ENCODE measurements at places on chromosomes 4 and X.
A peak's percentile ranks its signal among the peaks of the same experiment; 100 is the strongest.

GRCh38 chr4:184096561-184097240 lies 121.0 kb downstream of the ENPP6 start:
- DNase-seq = no peak

GRCh38 chrX:151780621-151781020 lies 46.1 kb downstream of the CNGA2 start:
- DNase-seq = no peak

DNA sequence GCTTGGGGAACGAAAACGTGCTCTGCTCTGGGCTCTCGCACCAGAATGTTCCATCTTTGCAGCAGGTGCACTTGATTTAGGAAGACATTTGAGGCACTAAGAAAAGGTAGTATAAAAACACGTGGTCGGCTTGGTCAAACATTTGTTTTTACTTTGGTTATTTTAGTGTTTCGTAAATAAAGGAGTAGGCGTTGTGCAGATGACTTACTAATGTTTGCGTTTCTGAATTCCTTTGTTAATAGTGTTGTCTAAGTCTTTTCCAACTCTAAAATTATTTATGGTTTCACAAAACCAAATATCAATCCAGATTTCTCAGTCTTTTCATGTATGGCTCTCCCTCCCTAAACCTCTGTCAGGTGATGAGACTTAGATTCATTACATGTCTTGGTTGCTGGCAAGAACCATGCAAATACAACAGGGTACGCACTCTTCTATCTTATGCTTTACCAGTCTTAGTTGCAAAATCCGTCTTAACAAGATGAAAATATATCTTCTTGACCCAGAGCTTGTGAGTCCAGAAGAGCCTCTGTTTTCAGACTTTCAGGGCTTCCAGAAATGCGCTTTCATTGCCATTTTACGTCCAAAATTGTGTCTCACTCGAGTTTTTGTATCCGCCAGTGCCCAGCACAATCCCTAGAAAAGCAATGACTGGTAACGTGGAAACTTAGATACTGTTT lies 686 bp downstream of the MTHFD2L start:
- peak; percentile 49 for DNase-seq

DNA sequence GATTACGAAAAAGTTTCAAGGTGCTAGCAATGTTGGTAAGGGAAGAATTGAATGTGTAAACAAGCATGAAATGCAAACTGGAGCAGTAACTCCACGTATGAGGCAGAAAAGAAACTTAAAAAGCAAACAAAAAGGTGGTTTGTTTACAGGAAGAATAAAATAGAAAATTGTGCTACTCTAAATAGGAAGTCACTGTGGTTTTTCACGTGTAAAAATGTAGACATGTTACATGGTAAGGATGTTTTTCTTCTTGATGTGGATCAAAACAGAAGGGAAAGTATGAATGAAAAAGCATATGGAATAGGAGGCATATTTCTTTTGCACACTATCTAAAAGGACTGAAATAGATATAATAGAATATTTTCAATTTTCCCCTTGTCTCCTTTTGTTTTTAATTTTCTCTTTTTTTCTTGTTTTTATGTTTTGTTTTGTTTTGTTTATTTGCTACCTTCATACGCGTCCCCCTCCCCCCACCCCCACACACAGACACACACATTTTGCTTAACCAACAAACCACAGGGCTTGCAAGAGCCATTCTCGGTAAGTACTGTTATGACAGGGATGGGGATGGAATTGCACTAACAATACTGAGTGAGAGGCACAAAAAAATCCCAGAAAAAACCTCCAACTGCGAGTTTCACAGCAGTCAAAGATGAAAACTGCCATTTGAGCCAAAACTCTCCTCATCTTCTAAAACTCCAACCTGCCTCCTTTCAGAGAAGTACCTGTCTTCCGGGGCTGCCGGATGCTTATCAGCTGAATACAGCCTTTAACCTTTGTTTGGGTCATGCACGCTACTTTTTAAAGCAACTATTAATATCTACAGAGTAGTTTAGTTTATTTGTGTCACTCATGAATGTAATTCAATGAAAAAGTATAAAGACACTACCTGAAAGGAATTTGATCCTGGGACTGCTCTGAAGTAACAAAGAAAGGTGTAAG lies 135.8 kb downstream of the IL15 start:
- DNase-seq = no peak

GRCh38 chr4:166538491-166539005 lies 665.5 kb downstream of the TLL1 start:
- DNase-seq = no peak

DNA sequence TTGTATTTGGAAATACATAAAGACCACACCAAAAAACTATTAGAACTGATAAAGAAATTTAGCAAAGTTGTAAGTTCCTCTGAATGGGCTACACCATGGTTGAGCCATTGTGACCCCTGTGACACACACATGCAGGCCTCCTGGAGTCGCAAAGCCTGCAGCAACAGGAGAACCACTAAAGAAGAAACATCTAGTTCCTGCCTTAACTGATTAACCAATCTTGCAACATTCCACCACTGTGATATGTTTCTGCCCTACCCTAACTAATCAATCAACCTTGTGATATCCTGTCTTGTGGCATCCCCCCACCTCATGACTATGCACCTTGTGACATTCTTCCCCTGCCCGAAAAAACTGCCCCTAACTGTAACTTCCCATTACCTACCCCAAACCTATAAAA lies 401.8 kb downstream of the PRDM5 start:
- no peak for DNase-seq

GRCh38 chr4:141155586-141155985 lies 22.3 kb upstream of the RNF150 start:
- DNase-seq = no peak

- DNase-seq = peak; percentile 91
These were observed 58.2 kb upstream of the DUSP21 start for GRCh38 chrX:44785652-44786051.

DNA sequence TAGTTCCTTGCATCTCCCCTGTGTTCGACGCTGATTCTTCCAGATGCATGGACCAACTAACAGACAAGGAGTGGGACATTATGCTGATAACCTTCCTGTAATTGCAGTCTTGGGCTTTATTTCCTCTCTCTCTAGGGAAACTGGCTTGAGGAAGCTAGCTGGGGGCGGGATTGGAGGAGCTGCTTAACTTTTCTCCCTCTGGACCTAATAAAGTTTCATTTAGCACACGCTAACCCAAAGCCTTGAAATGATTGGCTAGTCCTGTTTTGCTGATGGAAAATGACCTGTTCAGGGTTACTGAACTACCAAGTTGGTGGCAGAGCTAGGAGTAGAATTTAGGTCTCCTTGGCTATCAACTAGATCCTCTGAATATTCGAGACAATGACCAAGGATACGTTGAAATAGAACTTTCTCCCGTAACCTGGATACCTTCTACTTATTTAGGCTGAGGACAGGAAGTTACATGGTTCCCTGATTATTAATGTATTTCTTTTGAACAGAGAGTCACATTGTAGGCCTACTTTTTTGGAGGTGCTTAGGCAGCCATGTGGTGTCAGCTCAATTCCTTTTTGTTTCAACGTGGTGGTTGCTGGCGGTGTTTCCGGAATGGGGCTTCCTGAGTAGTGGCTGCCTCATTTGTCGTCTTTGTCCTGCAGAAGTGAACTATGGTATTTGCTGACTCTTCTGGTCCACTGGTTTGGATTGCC lies 2.0 kb downstream of the PGK1 start:
- no peak for DNase-seq

DNA sequence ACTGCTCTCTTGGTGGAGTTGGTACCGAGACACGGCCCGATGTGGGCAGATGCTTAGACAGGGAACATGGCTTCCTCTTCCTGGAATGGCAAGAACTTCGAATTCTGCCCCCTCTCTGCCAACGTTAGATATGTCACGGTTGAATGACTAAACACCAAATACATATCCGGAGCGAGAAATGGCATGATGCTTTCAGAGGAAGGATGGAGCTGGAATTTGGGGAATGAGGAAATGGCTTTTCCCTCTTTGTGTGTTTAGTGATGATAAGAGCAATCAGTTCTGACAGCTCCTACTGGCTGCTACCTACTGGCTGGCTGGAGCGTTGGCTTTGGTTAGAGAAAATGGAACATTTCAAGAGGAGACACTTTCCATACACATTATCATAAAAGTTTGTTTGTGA lies 140.0 kb downstream of the DHRSX start:
- DNase-seq = peak; percentile 48

- no peak for DNase-seq
These were observed 2.6 kb downstream of the CTBP1 start for GRCh38 chr4:1246111-1246881.

DNA sequence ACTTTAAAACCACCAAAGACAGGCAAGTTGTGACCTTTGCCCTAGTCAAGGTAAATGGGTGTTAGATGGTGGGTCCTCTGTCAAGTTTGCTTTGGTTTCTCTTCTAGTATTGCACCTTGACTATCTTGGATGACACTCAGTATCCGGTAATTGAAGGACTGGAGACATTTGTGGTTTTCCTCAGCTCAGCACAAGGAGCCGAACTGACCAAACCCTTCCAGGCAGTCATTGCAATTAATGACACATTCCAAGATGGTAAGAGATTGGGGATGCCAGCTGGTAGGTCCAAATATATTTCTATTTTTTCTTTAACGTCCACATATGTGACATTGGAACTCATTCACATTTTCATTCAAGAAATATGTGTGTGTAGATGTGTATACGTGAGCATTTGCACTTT lies 69.3 kb upstream of the ANXA3 start:
- no peak for DNase-seq

- no peak for DNase-seq
These were observed 408.6 kb downstream of the PPP3CA start for GRCh38 chr4:100938698-100939097.

DNA sequence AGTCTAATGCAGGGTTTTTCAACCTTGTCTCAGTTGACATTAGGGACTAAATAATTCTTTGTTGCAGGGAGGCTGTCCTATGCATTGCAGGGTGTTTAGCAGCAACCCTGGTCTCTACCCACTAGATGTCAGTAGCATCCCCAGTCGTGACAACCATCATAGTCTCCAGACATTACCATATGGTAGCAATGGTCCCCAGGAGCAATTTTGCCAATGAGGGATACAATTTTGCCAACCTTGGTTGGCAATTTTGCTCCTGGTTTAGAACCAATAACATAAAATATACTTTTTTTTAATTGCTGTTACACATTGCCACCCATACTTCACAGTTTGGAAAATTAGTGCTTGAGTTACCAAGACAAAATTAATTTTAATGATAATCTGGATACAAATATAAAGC lies 6.0 kb downstream of the EREG start:
- peak; percentile 69 for DNase-seq

DNA sequence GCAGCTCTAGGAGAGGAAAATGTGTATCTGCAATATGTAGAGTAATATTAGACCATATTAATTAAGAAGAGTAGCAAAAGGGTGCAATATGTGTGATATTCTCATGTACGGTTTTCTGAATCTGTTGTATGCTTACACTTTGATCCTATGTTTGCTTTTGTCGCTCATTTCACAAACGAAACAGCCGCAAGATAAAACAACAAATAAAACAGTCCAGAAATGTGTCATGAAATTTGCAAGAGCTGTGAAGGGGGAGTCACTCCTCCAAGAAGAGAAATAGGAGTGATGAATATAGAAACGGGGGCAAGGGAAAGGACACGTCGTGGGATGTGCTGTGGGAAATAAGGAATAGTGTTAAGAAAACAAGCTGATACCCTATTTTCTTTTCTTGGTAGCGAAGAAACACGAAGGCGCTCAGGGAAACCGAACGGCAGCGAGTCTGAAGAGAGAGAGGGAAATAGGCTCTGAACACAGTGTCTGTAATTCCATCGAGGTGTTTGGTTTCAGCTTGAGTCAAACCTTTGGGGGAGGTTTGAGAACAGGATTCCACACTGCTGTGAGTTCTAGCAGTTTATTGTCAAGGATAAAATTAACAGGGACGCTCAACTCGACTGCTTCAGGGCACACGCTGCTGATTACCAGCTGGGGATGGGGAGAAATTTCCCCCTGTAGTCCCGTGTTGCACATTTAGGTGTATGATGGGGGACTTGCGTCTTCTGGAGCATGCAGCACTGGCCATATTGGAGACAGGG lies 595.6 kb upstream of the TENM3 start:
- DNase-seq = no peak

All from bronchial epithelial cell (primary cell).